ENCODE measurements at places on chromosomes 5 and 9. TPM values are rescaled to one million over a fixed set of nuclear protein-coding genes. Genes with fewer than 3 reads are reported as not detected.

Gene C5orf58
- total RNA-seq, result not detected

Gene GFI1B
- total RNA-seq, result not detected

Gene IL4
- total RNA-seq, result 1.4 TPM

Gene STARD4
- total RNA-seq, result 132 TPM

Gene NR5A1
- total RNA-seq, result not detected

Gene HMCN2
- not detected for total RNA-seq

Gene ADGRD2
- total RNA-seq, result not detected

Gene PCDHGC4
- total RNA-seq, result not detected

Gene PCDHGA9
- 0.09 TPM for total RNA-seq

Gene SLC22A4
- total RNA-seq, result 0.74 TPM

Gene CAMSAP1
- total RNA-seq, result 20.2 TPM

Gene SOHLH1
- total RNA-seq, result not detected

Gene GPR151
- not detected for total RNA-seq

Gene F12
- total RNA-seq, result 7.9 TPM

- DNase-seq, result no peak
Measured at GRCh38 chr5:178416919-178417318, 173.3 kb downstream of the COL23A1 start.

DNA sequence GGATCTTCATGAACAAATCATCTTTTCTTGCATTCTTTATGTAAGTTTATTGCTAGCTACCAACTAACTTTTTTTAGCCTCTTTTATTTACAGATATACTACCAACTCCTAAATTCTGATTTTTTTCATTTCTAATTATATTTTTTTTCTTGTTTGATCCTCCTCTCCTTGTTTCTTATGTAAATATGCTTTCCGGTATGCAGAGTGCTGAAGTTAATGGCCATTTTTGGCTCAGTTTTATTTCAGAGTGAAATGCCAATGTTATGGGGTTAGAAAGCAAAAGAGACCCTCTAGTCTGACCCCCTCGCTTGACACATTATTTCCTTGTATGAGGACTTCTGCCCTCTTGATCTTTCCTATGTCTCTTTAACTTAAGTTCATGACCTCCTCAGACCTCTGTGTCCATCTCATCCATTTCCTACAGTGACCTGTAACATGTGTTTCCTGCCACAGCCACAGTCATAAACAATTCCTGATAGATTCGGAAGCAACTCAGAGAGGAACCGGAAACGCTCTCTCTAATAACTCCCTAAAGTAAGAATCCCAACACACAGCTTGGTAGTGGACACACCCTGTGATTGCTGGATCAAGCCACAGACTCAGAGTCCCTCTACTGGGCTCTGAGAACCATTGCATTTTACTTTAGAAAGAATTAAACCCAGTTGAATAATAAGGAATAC is 42.9 kb upstream of the AFAP1L1 start:
- no peak for DNase-seq

DNA sequence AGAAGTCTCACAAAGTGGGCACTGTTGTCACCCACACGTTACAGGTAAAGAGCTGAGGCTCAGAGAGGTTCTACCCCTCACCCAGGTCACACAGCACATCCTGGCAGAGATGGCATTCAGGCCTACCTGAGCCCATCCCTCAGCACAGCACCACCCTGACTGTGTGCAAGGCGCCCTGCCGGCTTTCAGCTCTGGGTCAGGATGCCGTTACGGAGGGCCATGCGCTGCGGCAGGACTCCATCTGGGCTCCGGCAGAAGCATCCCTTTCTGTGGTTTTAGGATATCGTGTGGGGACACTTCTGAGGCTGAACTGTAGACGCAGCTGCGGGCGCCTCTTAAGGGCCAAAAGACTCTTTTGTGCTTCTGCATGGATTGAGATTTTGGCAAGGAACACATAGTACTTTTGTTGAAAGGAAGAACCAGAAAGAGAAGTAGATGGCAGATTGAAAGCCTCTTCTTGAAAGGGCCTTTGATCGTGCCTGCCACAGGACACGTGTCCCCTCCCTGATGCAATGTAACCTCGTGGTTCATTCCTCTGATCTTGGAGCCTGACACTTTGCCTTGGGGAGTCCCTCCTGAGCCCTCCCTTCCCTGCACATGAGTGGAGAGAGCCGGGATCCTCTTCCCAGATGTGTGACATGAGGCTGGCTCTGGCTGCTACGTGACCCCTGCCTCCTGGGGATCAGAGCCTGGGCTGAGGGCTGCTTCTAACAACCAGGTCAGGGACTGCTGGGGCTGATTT is 31.3 kb downstream of the USP20 start:
- peak; percentile 69 for DNase-seq

DNA sequence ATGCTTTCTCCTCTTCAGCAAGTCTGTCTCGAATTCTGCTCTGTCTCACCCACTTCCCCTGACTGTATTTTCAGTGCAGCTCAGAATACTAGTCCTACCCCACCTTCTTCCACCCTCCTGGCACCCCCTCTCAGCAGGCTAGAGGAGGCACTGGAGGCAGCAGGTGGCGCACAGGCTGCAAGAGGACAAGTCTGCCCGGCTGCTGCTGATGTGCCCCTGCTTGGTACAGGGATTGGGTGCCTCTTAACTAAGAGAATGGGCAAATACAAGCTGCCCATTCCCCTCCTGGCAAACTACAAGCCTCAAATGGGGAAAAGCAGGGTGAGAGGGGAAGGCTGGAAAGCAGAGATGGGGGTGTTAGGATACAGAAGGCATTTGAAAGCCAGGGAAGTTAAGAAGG is 5.1 kb downstream of the TLN1 start:
- DNase-seq, result peak; percentile 69

GRCh38 chr9:71812385-71812784 is 44.1 kb upstream of the CEMIP2 start:
- DNase-seq, result no peak

GRCh38 chr9:33111631-33112030 is 35.2 kb upstream of the SMU1 start:
- no peak for DNase-seq

GRCh38 chr9:4423207-4423610 is 67.1 kb upstream of the SLC1A1 start:
- no peak for DNase-seq

- DNase-seq, result no peak
Measured at GRCh38 chr5:156513123-156513815, 186.3 kb downstream of the SGCD start.

- DNase-seq, result no peak
Measured at GRCh38 chr5:142697356-142698255, 11.7 kb upstream of the FGF1 start.

DNA sequence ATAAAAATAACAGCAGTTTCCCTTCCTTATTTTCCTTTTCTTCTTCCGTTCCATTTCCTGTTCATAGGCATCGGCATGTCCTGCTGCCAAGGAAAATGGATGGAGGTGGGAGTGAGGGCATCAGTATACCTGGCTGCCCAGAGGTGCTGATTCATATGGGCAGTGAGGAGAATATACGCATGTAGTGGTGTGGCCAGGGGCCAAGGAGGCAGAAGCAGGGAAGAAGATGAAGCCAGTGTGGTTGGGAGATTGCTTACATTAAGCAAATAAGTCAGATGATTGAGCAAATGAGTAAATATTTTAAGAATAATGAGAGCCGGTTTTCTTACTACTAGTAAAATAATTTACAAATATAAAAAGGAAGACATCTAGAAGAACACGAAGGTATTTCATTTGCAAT is 344.9 kb upstream of the PAPPA start:
- no peak for DNase-seq

DNA sequence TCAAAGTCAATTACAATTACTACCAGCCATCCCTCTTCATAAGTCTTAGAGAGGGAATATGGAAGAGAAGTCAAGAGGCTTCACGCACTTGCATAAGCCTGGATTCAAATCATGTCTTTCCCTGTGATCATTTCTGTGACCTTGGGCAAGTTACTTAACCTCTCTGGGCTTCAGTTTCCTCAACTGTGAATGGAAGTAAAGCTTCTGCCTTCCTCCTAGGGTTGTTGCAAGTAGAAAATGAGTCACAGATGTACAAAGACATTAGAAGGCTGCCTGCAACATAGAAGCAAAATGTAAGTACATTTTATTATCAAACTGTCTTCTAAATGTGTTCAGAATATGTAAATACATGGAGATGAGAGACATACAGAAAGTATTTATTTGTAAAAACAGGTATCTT is 42.3 kb upstream of the SEMA6A start:
- DNase-seq, result no peak

DNA sequence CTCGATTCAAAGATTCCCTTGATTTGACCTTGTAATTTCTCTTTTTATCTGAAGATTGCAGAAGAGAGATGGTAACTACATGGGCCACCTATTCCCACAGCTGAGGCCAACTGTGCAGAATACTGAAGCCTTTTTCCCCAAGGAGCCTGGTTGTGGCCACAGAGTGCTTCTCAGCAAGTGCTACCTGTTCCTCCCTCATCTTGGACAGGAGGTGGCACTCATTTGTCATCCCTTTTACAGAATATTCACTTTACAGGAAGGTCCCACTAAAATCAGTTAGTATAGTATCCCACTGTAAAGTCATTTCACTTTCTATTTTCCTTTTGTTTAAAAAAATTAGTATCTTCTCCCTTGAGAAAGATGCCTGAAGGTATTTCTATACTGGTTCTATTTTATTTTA is 346.4 kb downstream of the ARL15 start:
- DNase-seq, result no peak

DNA sequence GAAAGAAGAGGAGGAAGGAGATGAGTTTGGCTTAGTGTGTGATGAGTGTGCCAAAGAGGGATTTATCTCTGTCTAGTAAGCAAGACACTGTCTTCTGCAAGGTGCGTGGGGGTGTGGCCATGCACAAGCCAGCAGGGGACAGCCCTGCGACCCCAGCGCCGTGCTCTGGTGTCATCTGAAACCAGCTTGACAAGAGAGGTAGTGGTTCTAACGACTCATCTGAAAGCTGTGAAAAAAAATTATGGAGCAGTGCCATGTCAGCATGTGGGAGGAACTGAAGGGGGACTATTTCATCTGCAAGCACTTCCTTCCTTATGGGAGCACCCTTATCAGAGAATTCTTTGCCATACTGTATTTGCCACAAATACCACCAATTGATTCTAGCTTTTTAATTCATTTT is 398.6 kb downstream of the PSAT1 start:
- DNase-seq, result peak; percentile 3

DNA sequence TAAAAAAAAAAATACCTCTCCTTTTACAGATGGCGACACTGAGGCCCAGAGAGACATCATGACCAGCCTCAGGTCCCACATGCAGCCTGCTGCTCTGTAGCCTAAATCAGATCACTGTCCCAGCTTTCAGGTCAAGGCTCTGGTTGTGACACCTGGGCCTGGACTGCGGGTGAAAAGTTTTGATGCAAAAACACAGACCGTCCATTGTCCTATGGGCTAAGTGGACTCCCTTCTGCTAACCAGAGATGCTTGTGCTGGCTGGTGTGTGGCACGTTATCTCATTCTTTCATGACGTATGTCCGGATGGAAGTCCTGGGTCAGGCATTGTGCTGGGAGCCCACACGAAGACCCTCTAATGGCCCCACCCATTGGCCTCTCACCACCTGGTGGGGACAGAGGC is 7.8 kb downstream of the NEK6 start:
- DNase-seq, result no peak

DNA sequence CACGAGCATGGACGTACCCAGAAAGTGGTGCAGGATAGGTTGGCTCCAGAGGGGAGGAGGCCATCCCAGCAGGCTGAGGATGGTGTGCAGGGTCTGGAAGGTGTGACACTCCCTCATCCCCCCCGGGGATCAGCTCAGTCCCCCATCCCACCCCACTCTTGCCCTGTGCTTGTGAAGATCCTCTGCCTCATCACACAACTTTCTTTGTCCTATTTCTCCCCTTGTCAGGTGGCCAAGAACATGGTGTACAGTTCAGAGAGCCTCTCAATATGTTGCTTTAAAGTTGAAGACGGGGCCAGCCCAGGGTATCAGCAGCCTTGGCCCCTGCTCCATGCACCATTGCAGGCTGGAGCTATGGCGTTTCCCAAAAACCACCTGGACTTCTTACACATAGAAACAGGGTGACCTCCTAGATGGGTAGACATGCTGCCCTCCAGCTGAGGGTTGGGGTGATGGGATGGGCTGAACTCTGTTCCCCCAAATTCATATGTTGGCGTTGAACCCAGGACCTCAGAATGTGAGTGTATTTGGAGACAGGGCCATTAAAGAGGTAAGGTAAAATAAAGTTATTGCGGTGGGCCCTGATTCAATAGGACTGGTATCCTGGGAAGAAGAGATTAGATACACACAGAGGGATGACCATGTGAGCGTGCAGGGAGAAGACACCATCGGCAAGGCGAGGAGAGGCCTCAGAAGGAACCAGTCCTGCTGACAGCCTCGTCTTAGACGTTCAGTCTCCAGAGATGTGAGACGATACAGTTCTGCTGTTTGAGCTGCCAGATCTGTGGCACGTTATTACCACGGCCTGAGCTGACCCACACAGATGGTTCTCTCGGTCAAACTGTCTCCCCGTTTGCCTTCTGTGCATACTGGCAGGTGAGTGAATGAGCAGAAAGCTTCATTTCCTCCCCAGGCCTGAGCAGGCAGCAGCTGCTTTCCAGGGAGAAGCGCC is 272.5 kb downstream of the GADD45G start:
- no peak for DNase-seq

- DNase-seq, result peak; percentile 45
Measured at GRCh38 chr5:177368869-177369644, 11.3 kb downstream of the RGS14 start.

DNA sequence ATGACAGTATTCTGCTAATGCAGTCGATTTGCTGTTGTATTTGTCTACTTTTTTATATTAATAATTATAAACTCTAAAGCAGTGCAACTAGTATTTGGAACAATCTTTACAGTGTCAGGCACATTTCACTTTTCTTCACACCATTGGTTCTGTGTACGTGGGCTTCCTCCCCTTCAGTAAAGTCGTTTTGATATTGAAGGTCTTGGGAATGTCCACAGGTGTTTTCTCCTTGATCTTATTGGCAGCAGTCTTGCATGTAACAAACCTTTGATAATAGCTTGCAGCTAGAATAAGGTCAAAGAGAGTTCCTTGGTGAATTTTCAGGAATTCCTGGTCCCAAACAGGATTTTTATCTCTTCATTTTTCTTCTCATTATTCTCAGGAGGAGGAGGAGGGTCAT is 12.2 kb downstream of the DDX4 start:
- DNase-seq, result no peak

- no peak for DNase-seq
Measured at GRCh38 chr5:113253037-113253436, 181.8 kb downstream of the TSSK1B start.

DNA sequence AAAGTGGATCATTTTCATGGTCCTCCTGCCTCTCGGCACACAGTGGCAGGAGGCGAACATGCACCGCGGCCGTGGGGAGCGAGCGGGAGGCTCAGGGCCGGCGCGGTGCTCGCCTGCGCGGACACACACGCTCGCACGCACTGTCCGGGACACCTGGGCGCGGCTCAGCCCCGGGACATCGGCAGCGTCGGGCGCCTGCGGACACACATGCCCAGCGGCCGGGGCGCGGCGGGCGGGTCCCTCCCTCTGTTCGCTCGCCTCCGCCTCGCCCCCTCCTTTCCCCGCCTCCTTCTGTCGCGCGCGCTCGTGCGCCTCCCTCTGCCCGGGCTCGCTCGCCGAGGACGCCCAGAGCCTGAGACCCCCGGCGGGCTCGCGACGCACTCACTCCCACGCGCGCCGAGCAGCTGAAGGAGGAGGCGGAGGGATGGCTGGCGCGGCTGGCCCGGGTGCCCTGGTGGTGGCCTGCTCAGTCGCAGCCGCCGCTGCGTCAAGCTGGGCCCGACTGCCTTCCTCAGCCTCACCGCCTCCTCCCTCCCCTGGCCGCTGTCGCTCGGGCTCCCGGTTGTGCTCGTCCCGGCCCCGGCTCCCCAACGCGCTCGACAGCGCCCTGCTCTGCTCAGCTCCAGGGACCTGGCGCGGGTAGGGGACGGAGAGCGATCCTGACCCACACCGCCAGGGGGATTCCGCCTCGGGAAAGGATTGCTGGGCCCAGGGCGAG is at the start of gene FRMD3:
TSS of gene FRMD3 (minus strand) at position 230 of the 718 bp plus-strand sequence. CDS start at position 60, 170 bp downstream.
- DNase-seq, result peak; percentile 36

- no peak for DNase-seq
Measured at GRCh38 chr5:174625591-174626350, 98.6 kb upstream of the MSX2 start.

All from activated CD8-positive, alpha-beta T cell treated with anti-CD3 and anti-CD28 coated beads for 36 hours (primary cell).